ENCODE measurements at places on chromosomes 11 and 22.

DNA sequence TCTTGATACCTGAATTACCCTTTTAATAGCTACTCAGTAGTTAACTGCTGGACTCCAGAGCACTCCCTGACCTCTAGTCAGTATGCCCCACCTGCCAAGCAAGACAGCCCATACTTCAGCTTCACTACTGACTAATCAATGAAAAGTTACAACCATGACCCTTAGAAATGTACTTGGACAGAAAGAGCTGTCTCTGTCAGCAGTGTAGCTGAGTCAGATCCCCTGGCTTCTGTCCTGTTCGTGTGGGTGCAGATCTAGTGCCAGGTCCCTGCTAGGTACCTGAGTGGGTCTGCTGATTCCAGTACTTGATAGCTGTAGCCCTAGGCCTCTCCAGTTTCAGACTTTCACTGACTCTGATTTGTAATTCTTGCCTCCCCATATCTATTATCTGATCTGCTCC lies 265.8 kb upstream of the POU2AF2 start:
- no peak for DNase-seq

- DNase-seq, result no peak
Observed at GRCh38 chr11:73140213-73141030, 1.7 kb downstream of the FCHSD2 start.

- no peak for DNase-seq
Observed at GRCh38 chr11:42528911-42529310, 782.9 kb upstream of the API5 start.

GRCh38 chr11:68904248-68904847 lies 657 bp downstream of the IGHMBP2 start:
- peak; percentile 1 for DNase-seq

GRCh38 chr11:66510990-66511339 lies 530 bp downstream of the BBS1 start:
- DNase-seq, result no peak

DNA sequence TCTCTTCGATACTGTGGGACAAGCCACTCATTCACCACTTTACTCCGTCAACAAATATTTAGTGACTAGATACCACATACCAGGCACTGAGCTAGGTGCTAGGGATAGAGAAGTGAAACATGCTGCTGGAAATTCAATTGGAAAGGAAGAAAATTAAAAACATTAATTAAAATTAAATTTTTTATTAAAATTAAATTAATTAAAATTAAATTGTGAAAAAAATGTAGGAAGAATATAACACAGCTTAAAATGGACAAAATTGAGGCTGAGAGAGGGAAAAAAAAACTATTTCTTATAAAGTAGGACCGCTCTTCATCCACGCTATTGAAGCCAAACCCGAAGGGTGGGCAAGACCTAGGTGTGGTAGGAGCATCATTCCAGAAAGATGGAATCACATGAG lies 23.6 kb upstream of the LRRC55 start:
- DNase-seq, result no peak

GRCh38 chr11:12111549-12112520 lies 1.4 kb downstream of the MICAL2 start:
- no peak for DNase-seq

DNA sequence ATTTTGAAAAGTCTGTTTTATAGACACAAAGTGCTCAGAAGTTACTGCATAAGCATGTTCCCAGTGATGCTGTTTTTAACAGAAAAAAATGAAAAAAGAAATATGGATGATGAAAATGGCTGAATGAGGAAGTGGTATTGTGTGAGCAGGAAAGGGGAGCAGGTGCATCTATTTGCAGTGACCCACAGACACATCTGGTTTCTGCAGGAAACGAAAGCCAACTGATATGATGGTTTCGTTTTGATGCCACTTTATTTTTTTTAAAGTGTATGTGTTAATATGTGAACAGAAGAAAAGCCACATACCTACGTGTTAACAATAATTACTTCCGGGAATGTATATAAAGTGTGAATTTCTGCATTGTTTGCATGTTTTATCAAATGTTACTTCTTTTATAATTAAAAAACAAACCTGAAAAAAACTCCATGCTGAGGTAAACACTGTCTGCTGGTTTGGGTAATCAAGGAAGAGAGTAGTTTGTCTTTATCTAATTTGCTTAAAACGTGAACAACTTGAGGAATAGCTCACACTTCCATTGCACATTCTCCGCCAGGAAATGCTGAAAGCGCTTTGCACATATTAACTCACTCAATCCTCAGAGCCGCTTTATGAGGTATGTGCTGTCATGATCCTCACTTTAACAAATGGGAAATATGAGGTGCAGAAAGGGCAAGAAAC lies 1335.9 kb downstream of the TBC1D22A start:
- no peak for DNase-seq

GRCh38 chr22:33737662-33738061 lies 182.6 kb downstream of the LARGE1 start:
- no peak for DNase-seq

GRCh38 chr11:82791779-82792178 lies 58.1 kb upstream of the FAM181B start:
- DNase-seq, result no peak

DNA sequence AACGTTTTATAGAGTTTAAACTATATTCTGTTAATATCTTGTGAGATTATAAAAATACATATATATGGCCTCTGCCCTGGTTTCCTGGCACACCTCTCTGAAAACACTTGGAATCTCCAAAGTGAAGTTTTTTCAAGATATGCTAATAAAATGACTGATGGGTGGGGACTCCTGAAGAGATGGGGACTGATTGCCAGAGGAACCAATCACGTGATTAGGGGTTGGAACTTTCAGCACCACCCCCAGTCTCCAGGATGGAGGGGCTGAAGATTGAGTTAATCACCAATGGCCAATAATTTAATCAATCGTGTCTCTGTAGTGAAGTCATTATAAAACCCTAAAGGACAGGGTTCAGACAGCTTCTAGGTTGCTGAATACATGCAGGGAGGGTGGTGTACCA lies 37.4 kb downstream of the C11orf71 start:
- DNase-seq, result no peak
